NCI-H2107 (cell line): ENCODE measurements at places on chromosomes 16 and 17.

DNA sequence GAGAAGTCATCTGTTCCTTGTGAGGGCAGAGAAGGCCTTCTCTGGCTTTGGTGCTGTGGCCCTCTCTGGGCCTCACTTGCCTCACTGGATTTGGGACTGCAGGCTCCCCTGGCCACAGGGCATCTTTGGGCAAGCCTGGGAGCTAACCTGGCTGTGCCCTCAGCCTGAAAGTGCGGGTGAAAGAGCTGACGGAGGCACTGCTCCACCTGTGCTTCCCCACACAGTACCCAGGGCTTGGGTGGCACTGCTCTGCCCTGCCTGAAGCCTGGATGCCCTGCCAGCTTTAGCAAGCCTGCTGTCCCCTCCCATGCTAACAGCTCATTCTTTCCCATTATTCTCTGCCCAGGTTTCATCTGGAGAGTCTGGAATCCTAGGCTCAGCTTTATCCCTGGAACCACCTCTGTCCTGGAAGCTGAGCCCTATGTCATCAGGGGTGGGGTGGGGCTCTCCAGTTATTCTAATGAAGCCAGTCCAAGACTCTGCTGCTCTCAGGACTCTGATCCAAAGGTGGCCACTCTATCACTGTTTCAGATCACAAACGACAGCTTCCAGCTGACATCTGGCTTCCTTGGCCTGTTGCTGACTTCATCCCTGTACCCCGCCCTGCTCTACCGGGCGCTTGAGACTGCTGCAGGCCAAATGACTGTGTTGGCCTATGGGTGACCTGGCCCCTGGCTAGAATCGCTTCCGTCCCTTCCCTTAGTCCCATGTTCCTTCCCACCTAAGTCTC lies 29.3 kb downstream of the HIC1 start:
- no peak for DNase-seq

- no peak for DNase-seq
These were observed 91.0 kb downstream of the ZDHHC7 start for GRCh38 chr16:84920333-84920732.

- no peak for DNase-seq
These were observed 31.8 kb upstream of the DYNLL2 start for GRCh38 chr17:58051468-58051867.

- DNase-seq = no peak
These were observed 43.4 kb downstream of the ADCY7 start for GRCh38 chr16:50309527-50310307.
